NCI-H1694 treated with DMSO at 0.1 percent for 48 hours (cell line): ENCODE measurements at places on chromosomes 7 and 10.
A peak's percentile ranks its signal among the peaks of the same experiment; 100 is the strongest.

- DNase-seq: no peak
These were observed 62.7 kb downstream of the TNRC18 start for GRCh38 chr7:5360971-5361370.

DNA sequence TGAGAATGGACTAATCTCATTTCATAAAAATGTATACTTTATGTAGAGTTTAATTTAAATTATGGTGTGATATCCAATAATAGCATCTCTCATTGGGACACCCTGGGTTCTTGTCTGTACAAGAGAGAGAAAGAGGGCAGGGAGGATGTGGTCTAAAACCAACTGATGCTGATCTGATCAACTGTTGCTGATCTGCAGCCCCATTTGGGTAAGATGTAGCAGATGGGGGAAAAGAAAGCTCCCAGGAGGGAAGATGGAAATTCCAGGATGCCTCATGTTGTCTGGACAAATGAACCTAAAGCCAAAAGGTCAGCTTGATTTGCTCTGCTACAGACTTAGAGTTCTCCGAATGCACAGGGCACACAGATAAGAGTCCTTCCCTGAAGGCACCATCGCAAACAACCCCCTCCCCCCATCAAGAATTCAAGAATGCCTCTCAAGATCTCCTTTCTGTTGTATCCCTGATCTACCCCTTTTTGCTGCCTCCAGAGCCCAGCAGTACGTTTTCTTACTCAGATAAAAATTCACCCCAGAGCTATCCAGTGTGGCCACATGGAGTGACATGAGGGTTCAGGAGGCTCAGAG lies 171.4 kb upstream of the INHBA start:
- DNase-seq: no peak

- peak; percentile 85 for DNase-seq
These were observed 122.5 kb upstream of the ANKRD1 start for GRCh38 chr10:91043173-91043910.

DNA sequence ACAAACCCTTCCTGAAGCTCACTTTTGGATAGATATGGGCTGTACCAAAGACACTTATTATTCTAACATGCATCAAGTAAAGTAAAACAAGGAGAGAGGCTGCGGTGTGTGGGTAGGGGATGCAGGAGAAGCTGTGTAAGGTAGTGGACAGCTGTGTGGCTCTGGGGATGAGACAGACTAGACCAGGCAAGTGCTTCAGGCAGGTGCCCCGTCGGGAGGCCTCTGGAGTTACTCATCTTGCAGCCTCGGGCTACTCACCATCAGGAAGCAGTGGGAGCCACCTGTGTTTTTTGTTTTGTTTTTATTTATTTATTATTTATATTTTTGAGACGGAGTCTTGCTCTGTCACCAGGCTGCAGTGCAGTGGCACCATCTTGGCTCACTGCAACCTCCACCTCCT lies 49.3 kb upstream of the NCAPG2 start:
- DNase-seq: no peak

- DNase-seq: no peak
These were observed 120.9 kb upstream of the NAMPT start for GRCh38 chr7:106405697-106406141.

GRCh38 chr7:125529249-125529648 lies 599.6 kb upstream of the POT1 start:
- no peak for DNase-seq

- DNase-seq: no peak
These were observed 135.5 kb upstream of the IMMP2L start for GRCh38 chr7:111697771-111698170.

GRCh38 chr7:158268816-158269535 lies 318.6 kb downstream of the PTPRN2 start:
- DNase-seq: no peak

GRCh38 chr7:73770002-73770859 lies at the start of gene CLDN3:
Gene CLDN3, minus strand, starts transcription at chr7:73770270. Its CDS starts 221 bp downstream, at chr7:73770049.
- DNase-seq: no peak

- peak; percentile 61 for DNase-seq
These were observed 52.6 kb upstream of the CAPZA2 start for GRCh38 chr7:116809636-116810266.

- no peak for DNase-seq
These were observed 57.5 kb downstream of the FHIP2A start for GRCh38 chr10:114879093-114879492.

GRCh38 chr10:13907570-13907969 lies 320.8 kb downstream of the PRPF18 start:
- DNase-seq: no peak

GRCh38 chr10:97714401-97715258 lies 1.1 kb downstream of the MARVELD1 start:
- DNase-seq: peak; percentile 15

- DNase-seq: no peak
These were observed 33.9 kb downstream of the PTER start for GRCh38 chr10:16470747-16471146.

- DNase-seq: no peak
These were observed 15.0 kb downstream of the NOD1 start for GRCh38 chr7:30463405-30464145.

GRCh38 chr7:69510114-69510513 lies 88.2 kb upstream of the AUTS2 start:
- no peak for DNase-seq

GRCh38 chr7:113608782-113609181 lies 310.0 kb downstream of the PPP1R3A start:
- DNase-seq: no peak

- DNase-seq: peak; percentile 99
These were observed 194.8 kb upstream of the KMT2E start for GRCh38 chr7:104818961-104819880.

DNA sequence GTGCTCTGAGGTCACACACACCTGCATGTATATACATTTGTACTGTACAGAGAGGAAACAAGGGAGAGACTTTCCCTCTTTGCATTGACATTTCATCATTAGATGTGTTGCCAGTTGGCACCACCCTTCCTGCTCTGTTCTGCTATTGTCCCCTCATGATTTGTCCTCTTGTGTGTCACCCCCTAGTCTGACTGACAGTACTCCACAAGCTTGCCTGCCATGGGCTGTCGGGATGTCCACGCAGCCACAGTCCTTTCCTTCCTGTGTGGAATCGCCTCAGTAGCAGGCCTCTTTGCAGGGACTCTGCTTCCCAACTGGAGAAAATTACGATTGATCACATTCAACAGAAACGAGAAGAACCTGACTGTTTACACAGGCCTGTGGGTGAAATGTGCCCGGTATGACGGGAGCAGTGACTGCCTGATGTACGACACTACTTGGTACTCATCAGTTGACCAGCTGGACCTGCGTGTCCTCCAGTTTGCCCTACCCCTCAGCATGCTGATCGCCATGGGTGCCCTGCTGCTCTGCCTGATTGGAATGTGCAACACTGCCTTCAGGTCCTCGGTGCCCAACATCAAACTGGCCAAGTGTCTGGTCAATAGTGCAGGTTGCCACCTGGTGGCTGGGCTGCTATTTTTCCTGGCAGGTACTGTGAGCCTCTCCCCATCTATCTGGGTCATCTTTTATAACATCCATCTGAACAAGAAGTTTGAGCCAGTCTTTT lies 9.4 kb downstream of the CLDN12 start:
- DNase-seq: no peak

GRCh38 chr7:51189777-51190176 lies 126.8 kb downstream of the COBL start:
- DNase-seq: no peak

DNA sequence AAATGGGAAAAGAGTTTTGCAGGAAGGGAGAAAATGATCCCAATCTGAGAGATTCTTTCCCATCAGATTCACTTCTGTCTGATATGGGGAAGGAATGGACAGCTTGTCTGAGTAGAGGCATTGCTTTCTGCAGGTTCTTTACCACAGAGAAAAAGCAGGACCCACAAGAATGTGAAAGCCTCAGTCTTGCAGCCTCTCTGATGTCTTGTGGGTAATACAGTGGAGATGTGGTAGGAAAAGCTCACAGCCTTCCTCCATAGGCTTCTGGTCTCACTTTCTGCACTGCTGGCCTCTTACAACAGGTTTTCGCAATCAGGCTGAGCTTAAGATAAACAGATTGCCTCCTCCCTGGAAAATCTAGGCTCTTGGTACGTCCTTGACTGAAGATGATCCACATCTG lies 551 bp downstream of the IFIT1 start:
- no peak for DNase-seq

- peak; percentile 17 for DNase-seq
These were observed 1.3 kb downstream of the TBC1D12 start for GRCh38 chr10:94403380-94404213.

DNA sequence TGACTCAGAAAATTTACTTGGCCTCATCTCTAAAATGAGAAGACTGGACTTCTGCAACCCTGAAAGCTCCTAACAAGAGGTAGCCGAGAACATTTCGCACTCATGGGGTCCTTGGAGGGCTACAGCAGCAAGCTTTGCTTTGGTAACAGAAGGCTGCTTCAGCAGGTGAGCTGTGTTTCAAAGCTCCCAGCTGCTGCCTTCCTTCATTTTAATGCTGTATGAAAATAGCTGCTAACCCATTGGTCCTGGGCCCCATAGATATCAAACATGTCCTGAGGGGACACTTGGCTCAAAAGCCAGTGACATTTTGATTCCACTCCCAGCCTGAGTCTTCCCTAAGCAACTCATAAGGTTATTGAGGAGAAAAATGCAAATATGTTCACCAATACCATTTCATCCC lies 14.3 kb upstream of the MALSU1 start:
- DNase-seq: no peak

GRCh38 chr7:98130959-98131358 lies 24.3 kb downstream of the LMTK2 start:
- no peak for DNase-seq

- DNase-seq: no peak
These were observed 932 bp downstream of the ESYT2 start for GRCh38 chr7:158828133-158829020.

DNA sequence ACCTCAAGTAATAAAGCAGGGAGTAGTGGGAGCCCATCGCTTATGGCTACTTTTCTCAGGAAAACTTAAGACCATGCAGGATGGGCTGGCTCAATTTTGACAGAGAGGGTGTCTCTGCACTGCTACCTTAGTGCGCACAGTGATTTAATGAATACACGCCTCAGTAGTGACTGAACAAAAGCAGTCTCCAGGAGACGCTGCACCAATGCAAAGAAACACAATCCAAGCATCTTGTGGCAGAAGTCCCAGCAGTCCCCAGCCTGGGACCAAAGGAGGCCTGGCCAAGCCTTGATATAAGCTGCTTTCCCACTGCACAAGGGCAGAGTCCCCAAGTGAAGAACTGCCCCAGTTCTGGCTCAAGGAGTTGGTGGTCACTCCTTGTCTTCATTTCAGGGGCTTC lies 368.9 kb downstream of the KCNMA1 start:
- DNase-seq: no peak

DNA sequence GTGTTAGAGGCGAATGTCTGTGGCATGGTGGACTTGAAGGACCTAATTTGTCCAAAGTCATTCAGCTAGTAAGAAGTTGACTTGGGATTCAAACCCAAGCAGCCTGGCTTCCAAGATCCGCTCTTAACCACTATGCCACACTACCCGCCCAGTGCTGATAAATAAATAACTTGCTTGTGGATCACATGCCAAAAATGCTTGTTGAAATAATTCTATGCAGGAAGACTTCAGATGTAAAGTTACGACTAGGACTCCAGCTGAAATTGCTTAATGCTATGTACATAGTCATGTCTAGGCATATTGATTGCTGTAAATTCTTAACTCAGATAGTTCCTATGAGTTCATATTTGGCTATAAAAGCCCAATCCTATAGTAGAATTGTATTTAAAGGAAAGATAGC lies 76.0 kb downstream of the PLXDC2 start:
- DNase-seq: no peak

- no peak for DNase-seq
These were observed 66.4 kb upstream of the SCIN start for GRCh38 chr7:12504149-12504548.

DNA sequence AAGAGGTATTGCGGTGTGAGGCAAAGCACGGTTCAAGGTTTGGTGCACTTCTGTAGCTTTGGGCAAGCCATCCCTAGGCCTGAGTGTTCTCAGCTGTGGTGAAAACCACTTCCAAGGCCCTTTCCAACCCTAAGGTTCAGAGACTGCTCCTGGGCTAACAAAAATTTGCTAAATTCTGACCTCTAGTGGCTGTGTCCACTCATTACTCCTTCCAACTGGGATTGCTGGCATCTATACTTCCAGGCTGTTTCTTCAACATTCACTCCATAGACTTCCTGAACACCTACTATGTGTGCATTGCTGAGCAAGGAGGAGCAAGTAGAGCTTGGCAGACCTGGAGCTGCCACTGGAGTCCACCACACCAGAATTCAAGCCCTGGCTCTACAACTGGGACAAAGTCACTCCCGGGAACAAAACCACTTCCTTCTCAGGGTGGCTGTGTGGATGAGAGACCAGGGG lies 29.3 kb upstream of the SH3PXD2A start:
- DNase-seq: peak; percentile 77

GRCh38 chr7:21585070-21585724 lies 42.4 kb downstream of the DNAH11 start:
- no peak for DNase-seq

DNA sequence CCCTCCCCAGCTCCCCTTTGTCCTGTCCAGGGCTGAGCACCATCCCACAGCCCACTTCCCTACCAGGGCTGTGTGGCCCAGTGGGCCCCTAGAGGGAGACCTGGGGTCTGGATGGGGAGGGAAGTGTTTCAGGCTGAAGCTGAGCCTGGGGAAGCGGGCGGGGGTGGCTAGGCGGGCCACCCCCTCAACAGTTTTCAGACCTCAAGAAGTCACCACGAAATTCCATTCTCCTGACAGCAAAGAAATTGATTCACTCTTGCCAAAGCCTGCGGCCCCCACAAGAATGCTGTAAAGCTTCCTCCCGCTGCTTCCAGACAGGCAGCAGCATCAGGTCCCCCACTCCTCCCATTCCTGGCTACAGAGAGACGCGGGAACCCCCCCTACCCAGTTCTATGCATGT lies 2.5 kb upstream of the LFNG start:
- no peak for DNase-seq

- DNase-seq: no peak
These were observed 132.3 kb upstream of the CHST15 start for GRCh38 chr10:124225467-124226270.

DNA sequence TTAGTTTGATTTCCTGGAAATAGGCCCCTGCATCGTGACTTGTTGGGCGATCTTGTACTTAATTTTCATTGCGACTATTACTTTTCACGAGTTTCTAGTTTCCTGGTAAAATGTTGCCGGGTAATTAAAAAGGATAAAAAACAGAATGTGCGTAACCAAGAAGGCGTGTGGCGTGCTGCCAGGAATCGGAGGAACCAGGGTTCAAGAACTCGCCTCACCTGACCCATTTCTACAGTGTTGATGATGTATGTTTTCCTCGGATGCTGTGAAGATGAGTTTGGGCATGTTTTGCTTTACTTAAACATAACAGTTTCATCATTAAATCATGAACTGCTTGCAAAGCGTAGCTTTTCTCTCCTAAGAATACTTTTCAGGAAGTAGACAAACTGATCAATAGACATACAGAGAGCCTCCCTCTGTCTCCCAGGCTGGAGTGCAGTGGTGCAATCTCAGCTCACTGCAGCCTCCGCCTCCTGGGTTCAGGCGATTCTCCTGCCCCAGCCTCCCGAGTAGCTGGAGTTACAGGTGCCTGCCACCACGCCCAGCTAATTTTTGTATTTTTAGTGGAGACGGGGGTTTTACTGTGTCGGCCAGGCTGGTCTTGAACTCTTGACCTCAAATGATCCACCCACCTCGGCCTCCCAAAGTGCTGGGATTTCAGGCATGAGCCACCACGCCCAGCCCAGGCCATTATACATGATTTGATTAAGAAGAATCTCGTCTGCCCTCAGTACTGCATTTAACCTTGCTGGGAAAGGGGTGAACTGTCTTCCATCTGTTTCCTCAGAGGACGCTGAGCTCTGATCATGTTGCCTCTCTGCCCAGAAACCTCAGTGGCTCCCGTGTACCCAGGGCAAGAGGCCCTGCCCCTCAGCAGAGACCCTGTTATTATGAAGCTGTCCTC lies 9.1 kb downstream of the FOXK1 start:
- no peak for DNase-seq

GRCh38 chr10:83880252-83880791 lies 259.0 kb upstream of the GHITM start:
- DNase-seq: no peak
